ENCODE measurements at places on chromosomes 7 and 10. TPM values are rescaled to one million over a fixed set of nuclear protein-coding genes. Genes with fewer than 3 reads are reported as not detected.

DNA sequence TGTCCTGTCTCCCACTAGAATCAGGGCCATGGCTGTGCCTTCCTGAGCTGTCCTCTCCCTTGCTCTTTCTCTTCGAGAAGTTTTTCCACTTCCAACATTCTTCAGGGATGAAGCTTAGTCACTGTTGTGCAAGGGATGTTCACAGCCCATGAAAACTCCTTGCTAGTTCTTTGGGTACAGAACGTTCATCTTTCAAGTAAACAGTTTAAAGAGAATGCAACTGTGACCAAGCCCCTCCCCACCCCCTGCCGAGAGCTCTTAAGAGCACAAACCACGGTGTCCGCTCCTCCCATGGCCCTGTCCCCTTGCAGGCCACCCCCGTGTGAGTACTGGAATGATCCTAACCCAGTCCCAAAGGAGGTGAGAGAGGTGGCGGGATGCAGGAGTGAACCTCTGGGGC, 161.1 kb upstream of the RHEB start:
- H3K36me3 ChIP-seq = no peaks in the 10 kb centered on the region
- H3K27ac ChIP-seq = peak overlapping the region; percentile 60
- no peak for DNase-seq
- H3K4me1 ChIP-seq = peaks cover 12% of the 10 kb centered on the region
- H3K4me3 ChIP-seq = no peak overlapping the region

DNA sequence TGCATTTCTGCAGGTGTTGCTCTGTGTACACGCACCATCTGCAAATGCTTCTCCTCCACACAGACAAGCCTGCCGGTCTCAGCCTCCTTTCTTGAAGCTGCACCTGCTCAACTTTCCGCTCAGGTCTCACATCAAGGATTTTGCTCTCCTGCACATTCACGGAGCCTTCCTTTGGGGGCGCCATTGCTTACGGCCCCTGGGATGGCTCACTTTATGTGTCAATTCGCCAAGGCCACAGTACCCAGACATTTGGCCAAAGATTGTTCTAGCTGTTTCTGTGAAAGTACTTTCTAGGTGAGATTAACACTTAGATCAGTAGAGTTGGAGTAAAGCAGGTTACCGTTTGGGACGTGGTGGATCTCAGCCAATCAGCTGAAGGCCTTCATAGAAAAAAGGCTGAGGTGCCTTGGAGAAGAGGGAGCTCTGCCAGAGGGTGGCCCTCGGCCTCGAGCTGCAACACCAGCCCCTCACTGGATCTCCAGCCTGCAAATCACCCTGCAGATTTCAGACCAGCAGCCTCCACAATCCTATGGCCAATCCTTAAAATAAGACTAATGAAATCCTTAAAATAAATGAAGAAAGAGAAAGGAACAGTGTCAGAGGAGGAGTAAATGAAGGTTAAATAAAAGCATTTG, 39.9 kb upstream of the PPP2R2D start:
- DNase-seq = no peak
- no peak overlapping the region for H3K4me3 ChIP-seq
- no peaks in the 10 kb centered on the region for H3K27me3 ChIP-seq
- no peaks in the 10 kb centered on the region for H3K4me1 ChIP-seq
- H3K36me3 ChIP-seq = no peaks in the 10 kb centered on the region

The XRCC2 gene
- 0.11 TPM for total RNA-seq

- H3K4me3 ChIP-seq = no peak overlapping the region
- no peaks in the 10 kb centered on the region for H3K4me1 ChIP-seq
- no peak for DNase-seq
- no peaks in the 10 kb centered on the region for H3K27me3 ChIP-seq
Measured at GRCh38 chr10:107342711-107343110, 178.2 kb upstream of the SORCS1 start.
